ENCODE measurements at places on chromosomes 7 and 10.

DNA sequence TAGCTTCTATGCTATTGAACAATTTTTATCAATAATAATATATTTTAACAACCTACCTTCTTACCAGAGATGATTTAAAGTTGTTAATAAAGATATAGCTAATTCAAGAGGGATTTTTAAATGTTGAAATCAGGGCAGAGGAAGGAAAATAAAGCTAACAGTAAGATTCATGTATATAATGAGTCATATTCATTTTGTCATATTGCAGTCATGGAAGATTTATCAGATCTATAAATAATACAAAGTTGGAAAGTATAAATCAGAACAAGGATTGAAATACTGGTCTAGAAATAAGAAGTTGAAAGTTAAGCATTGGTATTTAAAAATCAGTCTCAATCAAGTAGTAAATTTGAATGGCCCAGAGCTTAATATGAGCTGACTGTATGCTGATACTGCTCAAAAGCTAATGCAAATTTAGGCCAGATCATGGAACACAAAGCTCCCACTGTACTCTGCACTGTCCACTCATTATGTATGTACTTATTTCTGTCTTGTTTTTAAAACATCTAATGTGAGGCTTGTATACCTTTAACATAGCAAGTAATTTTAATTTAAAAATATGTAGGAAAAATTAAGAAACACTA is 196.9 kb downstream of the ZEB1 start:
- no peak for DNase-seq

- no peak for DNase-seq
Measured at GRCh38 chr10:60461688-60462087, 72.0 kb upstream of the ANK3 start.

DNA sequence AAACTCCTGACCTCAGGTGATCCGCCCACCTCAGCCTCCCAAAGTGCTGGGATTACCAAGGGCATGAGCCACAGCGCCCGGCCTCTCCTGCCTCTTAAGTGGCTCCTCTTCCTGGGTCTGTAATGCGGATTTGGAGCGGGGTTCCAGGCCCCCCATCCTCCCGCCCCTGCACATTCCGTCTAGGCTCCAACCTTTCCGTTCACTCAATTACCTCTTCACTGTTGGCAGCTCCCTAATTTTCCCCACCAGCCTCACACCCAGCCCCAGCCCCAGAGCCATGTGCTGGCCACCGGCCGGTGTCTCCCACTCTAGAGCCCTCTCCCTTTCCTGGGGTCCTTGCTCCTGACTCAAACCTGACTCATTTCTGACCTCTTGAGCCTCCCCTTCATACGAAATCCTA is 16.6 kb downstream of the ASB13 start:
- no peak for DNase-seq

DNA sequence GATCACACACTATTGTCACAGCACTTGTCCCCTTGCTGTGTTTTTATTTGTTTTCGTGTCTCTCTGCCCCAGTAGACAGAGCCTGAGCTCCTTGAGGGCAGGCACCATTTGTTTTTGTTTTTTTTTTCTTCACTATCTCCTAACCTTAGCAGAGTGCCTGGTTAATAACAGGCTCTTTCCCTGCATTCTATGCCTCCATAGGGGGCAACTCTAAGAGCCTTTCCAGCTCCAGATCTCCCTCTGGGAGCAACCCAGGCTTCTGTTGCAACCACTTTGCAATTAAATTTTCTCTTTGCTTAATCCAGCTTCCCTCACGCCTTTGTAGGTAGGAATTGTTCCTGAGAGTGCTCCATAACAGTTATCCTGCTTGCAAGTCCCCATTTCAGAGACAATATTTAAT is 148.4 kb downstream of the PLXDC2 start:
- no peak for DNase-seq

DNA sequence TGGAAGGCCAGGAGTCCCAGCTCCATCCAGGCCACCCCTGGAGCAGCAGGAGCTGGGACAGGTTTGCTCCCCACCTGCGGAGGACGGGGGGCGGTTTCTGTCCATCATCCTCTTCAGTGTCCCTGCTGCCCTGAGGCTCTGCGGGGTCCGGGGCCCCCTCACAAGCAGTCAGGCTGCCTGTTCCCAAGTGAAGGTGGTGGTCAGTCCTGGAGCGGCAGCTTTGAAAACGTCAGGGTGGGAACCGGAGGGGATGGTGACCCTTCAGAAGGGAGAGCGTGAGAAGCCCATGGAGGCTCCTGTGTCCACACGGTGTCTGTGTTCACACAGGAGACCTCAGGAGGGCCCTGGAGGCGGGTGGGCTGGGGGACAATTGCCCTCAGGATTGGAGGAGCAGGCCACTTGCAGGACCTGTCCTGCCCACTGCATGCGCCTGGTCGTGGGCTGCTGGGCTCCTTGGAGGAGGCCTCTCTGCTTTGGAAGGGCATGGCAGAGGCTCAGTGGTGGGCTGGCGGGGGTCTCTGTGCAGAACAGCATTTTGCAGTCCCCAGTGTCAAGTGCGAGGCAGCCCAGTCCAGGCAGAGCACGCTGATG is 49.3 kb upstream of the INPP5A start:
- no peak for DNase-seq

DNA sequence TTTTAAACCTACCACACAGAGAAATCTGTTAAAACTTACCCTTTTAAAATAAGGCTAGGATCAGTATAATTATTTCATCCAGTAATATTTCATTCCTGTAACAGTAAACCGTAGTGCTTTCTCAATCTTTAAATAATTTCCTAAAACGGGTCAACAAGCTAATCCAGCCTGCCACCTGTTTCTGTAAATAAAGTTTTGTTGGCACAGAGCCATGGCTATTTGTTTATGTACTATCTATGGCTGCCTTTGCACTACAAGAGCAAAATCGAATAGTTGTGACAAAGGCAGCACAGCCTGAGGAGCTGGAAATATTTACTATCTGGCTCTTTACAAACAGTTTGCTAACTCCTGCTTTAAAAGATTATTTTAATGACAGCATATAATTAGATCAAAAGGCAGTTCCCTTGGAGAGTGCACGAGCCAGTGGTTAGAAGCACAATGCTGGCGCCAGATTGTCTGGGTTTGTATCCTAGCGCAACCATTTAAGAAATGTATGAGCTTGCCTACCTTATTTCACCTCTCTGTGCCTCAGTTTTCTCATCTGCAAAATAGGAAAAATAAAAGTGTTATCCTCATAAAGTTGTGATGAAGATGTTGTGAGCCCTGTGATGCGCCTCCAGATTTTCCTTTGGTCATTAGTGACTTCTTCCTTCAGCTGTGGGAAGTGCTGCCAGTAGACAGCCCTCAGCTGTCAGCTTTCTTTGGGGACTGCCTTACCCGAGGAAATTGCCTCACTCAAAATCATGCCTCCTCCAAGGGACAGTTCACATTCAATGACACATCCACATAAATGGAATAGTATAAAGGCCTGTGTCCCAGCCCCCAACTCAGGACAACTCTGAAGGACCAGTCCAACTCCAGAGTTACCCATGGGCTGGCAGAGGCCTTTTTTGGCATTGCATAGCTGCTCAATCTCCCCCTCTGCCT is 11.8 kb upstream of the MIOS start:
- no peak for DNase-seq

DNA sequence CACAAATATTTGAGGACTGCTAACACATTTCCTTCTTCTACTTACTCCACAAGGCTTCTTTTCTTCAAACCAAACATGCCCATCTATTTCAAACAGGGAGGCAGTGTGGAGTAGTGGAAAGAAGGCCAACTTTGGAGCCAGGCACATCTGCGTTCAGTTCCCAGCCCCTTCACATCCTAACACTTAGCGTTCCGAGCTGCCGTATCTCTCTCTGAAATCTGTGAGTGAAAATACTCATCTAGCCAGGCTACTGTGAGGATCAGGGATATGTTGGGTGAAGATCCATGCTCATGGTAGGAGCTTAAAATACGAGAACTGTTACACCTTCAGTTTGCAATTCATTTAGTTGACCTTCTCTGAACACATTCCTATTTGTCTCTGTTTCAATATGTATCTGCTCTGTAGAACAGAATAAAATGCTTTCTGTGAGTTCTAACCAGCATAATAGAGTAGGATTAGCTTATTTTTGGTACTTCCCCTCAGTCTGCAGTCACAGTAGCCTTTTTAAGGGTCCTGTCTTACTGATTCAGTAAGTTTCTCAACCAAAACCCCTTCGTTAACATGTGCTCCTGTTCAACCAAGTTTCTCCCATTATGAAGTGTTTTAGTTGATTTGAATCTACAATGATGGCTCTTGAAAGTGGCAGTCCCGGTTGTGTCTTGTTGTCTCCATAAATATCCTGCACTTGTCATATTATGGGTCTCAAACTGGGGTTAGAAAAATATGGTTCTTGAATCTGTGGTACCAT is 3.3 kb upstream of the MEST start:
- DNase-seq = no peak

GRCh38 chr10:21138769-21139340 is 241.7 kb upstream of the NEBL start:
- no peak for DNase-seq

- no peak for DNase-seq
Measured at GRCh38 chr10:77409697-77410471, 227.7 kb downstream of the KCNMA1 start.

- no peak for DNase-seq
Measured at GRCh38 chr10:37403776-37404175, 278.4 kb downstream of the ANKRD30A start.

- no peak for DNase-seq
Measured at GRCh38 chr10:127182161-127182560, 14.2 kb downstream of the INSYN2A start.

GRCh38 chr10:72733989-72734388 is 42.0 kb downstream of the MCU start:
- no peak for DNase-seq

DNA sequence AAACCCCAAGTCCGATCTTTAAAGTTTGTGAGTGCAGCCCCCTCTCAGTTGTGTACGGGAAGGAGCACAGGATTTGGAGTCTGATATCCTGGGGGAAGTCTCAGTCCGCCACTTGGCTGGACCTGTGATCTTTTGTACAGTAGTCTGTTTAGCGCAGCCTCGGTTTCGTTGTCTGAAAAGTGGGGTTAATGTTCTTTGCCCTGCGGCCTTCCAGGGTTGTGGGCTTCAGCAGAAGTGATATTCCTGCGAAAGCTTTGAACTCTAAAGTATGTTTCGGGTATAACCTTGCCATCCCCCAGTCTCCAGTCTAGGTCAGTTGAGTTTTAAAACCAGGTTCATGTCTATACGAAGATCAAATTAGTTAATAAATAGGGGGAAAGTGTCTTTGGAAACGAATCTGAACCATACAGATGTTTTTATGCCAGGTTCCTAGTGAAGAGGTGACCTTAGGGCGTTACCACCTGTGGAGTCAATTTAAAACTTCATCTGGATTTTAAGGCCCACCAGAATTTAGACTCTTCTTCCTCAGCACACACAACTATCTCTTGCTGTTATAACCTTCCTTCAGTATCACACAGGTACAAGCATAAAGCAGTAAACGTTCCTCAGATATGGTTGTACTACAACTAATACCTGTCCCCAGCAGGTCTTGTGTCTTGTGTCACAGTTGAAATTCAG is 904 bp downstream of the R3HCC1L start:
- DNase-seq = no peak

DNA sequence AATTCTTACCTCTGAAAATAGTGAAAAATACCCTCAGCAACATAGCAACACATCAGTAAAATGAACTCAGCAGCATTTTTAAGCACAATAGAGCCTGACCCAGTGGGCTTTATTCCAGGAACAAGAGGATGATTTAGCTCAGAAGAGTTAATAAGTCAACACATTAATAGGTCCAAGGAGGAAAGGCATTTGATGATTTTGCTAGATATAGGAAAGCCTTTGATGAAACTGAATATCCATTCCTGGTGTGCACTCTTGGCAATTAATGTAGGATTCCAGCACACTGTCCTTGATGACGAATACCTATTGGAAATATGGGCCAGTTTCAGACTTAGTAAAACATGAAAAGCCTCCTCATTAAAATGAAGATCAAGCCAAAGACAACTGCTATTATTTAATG is 42.5 kb downstream of the RASGEF1A start:
- DNase-seq = peak; percentile 22

GRCh38 chr10:70513848-70514309 is 35.3 kb downstream of the PALD1 start:
- no peak for DNase-seq

- peak; percentile 97 for DNase-seq
Measured at GRCh38 chr10:119892188-119893065, at the start of gene SEC23IP. Gene SEC23IP (plus strand): TSS chr10:119892730. CDS start chr10:119892783, 53 bp downstream.

GRCh38 chr7:108203537-108203936 is 73.4 kb upstream of the LAMB4 start:
- DNase-seq = no peak

- DNase-seq = no peak
Measured at GRCh38 chr7:117912421-117912820, 39.2 kb upstream of the CTTNBP2 start.

GRCh38 chr10:48306870-48307710 is 613 bp downstream of the MAPK8 start:
- DNase-seq = peak; percentile 74

DNA sequence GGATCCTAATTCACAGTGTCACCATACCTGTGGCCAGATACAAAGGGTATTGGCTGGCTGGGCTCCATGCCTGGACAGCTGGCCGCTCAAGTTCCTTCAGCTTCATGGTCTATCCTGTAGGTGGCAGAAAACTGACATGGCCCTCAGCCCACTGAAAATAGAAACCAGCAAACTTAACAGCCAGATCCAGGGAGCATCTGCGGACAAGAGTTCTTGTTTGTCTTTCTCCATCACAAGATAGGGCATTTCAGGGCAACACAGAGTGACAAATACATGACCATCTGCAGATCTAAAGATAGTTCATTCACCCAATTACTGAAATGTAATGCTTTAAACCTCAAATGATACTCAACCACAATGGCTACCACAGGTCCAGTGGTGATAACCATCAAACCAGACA is 2.8 kb downstream of the SEC31B start:
- peak; percentile 19 for DNase-seq

DNA sequence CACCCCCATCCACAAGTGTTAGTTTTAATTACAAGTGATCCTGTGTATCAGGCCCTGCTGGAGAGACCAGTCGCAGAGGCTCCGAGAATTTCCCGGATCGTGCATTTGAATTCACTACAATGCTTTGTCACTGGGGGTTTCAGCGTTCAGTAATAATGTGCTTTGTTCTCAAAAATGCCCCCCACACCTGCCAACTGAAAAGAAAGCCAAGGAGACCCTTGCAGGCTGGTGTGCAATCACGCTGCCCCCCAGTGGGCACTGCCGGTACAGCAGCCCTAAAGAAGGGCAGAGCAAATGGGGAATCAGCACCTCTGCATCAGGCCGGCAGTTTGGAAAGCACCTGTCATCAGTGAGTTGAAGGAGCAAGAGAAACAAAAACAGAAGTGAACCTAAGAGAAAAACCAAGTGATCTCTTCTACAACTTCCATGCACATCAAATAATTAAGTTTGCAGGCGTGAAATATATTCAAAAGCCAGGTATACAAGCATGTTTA is 177.6 kb downstream of the PARD3 start:
- DNase-seq = peak; percentile 55

GRCh38 chr7:11835260-11835659 is 3.3 kb upstream of the THSD7A start:
- DNase-seq = peak; percentile 18

DNA sequence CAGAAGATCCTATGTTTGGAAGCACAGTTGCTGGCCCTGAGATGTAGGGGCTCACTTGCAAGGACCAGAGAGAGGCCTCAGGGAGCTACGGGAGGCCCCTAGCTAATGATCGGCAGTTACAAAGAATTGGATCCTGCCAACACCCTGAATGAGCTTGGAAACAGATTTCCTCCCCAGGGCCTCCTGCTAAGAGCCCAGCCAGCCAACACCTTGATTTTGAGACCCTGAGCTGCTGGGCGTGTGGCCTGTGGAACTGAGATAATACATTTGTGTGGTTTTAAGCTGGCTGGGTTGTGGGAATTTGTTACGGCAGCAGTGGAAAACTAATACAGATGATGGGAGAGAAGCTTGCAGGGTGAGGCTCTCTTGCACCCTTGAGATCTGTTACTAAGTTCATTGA is 3.9 kb downstream of the DOCK1 start:
- no peak for DNase-seq
